Stimulated activated CD8-positive, alpha-beta memory T cell treated with anti-CD3 and anti-CD28 coated beads, Interleukin-15, amount 100 ng/mL, for 48 hours (primary cell): ENCODE measurements at places on chromosomes 1 and 21.

DNA sequence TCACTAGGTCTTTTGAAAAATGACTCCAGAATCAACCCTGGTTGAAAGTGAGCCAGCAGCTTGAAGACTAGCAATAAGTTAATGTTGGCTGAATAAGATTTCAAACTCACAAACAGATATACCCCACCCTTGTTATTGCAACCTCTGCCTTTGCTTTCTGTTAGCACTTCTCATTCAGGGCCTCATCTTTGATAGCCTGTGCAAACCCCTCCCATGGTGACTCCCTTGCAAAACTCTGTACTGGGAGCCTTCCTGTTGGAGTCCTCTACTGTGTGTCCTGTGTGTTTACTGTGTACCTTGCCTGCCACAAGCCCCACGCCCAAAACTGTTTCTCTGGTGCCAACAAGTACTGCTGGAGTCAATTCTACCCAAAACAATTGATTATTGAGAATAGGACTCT, 50.2 kb downstream of the ZNF678 start:
- no peak for DNase-seq

DNA sequence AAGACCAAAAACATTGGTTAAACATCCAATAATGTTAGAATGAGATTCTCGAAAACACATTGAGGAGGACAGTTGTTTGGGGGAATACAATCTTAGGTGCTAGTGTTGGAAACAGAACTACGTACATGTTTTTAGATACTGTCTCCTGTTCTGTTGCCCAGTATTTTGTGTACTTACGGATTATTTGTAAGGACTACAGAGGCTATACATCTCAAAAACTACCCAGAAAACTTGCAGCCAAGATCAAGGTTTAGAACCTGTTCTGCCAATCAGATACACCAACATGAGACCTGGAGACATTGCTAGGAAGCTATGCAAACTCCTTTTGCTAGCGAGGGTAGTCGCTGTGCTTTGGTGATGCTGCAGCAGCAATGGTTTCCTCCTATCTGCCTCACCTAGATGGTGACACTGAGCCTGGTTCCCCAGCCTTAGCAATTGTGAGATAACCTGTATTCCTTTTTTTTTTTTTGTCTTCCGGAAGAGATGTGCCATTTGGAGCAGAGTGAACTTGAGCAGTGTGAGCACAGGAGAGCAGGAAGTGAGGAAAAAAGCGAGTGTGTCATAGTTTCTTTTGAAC, 21.8 kb downstream of the YBX1 start:
- no peak for DNase-seq

- DNase-seq, result no peak
Measured at GRCh38 chr21:43703035-43703880, 15.7 kb upstream of the PDXK start.

- no peak for DNase-seq
Measured at GRCh38 chr21:29264721-29265120, 34.0 kb upstream of the BACH1 start.

DNA sequence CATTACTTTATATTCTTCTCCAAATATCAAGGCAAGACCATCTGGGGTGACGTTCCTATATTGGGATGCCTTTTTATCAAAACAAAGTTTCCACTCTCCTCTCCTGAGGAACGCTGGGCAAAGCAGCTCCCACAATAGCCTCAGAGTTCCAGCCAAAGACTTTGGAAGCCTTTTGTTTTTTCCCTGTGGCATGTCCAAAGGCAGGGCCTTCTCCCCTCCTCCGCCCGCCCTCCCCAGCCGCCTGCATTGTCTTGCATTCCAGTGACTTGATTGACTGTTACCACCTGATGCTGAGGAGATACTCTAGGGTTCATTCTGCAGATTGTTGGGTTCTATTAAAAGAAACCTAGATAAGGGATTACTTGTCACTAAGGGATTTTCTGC, 43.5 kb downstream of the PROX1 start:
- no peak for DNase-seq

- no peak for DNase-seq
Measured at GRCh38 chr1:68175621-68176398, 56.5 kb downstream of the WLS start.

- no peak for DNase-seq
Measured at GRCh38 chr1:8512504-8512903, 194.6 kb downstream of the SLC45A1 start.

GRCh38 chr1:165759095-165759494, 9.6 kb downstream of the TMCO1 start:
- DNase-seq, result no peak

DNA sequence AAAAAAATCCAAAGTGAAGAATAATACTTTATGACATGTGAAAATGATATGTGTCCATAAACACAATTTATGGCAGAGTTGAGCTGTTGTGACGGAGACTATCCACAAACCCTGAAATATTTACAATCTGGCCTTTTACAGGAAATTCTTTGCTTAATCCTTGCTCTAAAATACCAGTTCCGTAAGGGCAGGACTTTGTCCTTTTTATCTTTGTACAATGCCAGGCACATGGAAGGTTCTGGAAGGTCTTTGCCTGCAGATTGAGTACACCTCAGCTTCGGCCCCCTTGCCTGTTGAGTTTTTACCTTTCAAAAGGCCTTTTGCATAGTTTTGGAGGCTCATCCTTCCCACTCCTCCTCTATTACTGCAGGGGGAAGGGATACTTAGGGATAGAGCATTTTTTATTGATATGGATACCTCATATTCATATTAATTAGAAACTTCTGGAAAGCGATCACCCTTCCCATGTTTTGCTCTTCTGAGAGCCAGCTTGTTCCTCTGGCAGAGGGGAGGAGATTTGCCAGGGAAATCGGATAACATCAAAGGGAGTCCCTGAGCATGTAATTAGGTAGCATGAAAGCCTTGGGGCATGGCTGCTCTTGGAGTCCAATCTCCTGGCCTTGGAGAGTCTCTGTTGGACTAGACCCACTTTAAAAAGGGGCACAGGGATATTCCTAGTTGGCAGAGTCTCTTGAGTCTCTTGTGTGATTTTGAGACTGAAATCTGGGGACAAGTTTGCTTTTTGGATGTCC, 217.1 kb downstream of the KCNJ6 start:
- no peak for DNase-seq

DNA sequence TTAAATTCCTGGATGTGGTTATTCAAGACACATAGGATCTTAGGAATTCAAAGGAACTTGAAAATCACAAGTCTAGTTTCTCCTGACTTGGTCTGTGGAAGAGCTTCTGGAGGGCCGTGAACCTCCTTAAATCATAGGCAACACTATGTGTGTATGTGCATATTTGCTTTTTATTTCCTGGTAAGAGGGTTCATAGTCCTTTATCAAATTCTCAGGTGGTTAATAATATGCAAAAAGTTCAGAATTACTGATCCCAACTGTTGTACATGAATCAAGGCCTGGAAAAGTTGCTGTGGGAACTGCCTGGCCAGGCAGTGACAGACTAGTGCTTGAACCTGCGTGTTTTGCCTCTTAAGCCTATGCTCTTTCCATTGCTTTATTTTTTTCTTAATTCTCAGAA, 12.9 kb downstream of the MTR start:
- DNase-seq, result no peak

- DNase-seq, result no peak
Measured at GRCh38 chr1:212284332-212284743, 872 bp upstream of the PPP2R5A start.

- no peak for DNase-seq
Measured at GRCh38 chr1:243639027-243639658, 210.9 kb downstream of the AKT3 start.

- no peak for DNase-seq
Measured at GRCh38 chr1:53507116-53507820, 48.1 kb downstream of the DMRTB1 start.

DNA sequence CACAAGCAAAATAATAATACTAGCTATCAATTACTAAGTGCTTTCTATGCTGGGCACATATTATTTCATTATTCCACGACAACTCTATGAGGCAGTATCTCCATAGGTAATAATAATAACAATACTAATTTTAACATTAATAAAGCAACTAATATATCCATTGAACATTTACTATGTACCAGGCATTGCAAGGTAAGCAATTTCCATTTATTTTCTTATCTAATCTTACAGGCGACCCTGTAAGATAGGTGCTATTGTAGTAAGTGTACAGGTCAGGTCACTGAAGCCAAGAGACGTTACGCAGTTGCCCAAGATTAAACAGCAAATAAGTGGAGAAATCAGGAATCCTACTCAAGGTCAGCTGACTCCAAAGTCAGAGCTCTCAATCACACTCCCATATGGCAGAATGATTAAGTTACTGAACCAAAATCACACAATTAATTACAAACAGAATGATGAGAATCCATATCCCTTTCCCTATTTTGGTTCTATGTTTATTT, 198.4 kb downstream of the SLC45A1 start:
- DNase-seq, result no peak

DNA sequence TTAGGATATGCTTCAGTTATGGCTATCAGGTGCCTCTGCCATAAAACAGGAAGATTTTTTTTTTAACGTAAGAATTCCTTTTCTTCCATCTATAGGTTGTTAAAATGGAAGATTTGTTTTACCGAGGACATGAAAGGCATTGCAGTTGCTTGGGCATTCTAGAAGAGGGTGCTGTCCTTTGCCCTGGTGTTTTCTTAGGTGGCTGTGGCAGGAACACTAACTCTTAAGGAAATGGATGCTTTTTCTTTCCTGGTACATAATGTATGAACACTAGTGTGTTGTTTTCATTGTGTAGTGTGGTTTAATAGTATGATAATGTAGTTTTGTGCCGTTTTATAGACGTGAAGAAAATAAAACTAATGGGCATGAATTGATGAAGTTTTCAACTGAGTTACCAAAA, 47.2 kb downstream of the UCK2 start:
- DNase-seq, result no peak

DNA sequence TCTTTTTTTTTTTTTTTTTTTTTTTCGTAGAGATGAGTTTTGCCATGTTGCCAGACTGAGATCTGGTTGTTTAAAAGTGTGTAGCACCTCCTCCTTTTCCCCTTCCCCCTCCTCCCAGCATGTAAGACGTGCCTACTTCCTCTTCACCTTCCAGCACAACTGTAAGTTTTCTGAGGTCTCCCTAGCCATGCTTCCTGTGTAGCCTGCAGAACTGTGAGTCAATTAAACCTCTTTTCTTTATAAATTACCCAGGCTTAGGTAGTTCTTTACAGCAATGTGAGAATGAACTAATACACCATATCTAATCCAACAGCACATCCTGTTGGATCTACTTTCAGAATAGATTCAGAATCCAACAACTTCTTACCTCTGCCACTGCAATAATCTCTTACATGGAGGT, 111.1 kb downstream of the CLIC6 start:
- DNase-seq, result no peak
